ENCODE measurements at places on chromosomes 12 and 14.
A peak's percentile ranks its signal among the peaks of the same experiment; 100 is the strongest.

- DNase-seq, result peak; percentile 12
Observed at GRCh38 chr14:51479584-51480325, 172.0 kb upstream of the FRMD6 start.

- DNase-seq, result no peak
Observed at GRCh38 chr12:32612658-32613614, 66.2 kb upstream of the DNM1L start.

- DNase-seq, result no peak
Observed at GRCh38 chr14:50355692-50356091, 41.0 kb downstream of the CDKL1 start.

DNA sequence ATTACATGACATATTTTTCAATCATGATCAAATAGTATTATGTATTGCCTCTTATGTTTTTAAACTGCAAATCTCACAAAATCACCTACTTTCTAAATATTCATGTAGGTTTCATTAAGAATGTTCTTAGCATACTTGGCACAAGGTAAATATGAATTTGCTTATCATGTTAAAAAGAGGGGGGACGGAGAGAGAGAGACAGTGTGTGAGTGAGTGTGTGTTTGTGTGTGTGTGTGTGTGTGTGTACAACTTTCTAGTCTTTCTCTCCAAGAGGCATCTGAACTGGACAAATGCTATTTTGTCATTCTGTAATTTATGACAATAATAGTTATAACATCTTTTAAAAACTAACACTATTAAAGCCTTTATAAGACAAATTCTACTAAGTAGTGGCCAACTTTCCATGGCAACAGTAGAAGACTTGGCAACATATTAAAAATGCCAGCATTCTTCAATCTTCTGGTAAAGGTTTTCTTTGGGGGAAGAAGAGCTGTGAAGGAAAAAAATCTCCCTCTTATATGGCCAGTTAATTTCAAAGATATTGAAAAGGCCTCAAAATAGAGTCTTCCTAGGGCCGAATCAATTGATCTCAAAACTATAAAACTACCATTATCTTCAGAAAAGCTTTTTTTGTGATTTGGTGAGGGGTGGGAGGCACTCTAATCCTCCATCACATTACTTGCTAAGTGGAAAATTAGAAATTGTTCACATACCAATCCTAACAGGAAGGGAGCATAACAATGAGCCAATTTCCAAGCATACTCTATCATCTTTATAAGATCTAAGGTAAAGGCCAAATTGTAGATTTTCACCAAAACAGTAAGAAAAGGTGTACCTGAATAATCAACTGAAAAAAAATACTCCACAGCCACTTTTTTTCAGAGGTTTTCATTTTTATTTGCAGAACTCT, 28.2 kb downstream of the CDK17 start:
- DNase-seq, result peak; percentile 35

- DNase-seq, result no peak
Observed at GRCh38 chr12:77630344-77630743, 200.3 kb upstream of the NAV3 start.

DNA sequence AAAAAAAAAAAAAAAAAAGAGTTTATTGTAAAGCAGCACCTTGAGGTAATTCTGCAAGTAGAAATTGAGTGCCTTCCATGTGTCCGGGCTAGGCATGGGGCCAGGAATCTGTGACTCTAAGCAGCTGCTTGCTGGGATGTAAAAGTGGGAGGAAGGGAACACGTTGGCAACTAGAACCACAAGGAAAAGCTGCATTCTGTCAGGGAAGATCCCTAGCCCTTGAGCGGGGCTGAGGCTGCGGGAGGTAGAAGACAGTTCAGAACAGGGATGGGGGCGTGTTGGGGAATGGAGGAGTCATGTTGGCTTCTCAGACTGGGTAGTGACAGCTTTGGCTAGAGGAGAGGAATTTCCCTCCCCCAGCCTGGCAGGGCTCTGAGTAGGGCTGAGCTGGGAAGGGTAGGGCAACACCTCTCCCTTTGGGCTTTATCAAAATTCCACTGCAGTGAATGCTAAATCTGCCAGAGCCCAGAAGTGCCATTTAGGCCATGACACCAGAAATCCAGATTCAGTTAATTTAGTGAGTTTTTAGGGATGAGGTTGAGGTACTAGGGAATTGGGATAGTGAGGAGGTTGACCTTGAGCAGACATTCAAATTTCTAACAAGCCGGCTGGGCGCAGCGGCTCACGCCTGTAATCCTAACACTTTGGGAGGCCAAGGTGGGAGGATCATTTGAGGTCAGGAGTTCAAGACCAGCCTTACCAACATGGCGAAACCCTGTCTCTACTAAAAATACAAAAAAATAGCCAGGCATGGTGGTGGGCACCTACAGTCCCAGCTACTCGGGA, 3.4 kb upstream of the TRAFD1 start:
- DNase-seq, result peak; percentile 21

DNA sequence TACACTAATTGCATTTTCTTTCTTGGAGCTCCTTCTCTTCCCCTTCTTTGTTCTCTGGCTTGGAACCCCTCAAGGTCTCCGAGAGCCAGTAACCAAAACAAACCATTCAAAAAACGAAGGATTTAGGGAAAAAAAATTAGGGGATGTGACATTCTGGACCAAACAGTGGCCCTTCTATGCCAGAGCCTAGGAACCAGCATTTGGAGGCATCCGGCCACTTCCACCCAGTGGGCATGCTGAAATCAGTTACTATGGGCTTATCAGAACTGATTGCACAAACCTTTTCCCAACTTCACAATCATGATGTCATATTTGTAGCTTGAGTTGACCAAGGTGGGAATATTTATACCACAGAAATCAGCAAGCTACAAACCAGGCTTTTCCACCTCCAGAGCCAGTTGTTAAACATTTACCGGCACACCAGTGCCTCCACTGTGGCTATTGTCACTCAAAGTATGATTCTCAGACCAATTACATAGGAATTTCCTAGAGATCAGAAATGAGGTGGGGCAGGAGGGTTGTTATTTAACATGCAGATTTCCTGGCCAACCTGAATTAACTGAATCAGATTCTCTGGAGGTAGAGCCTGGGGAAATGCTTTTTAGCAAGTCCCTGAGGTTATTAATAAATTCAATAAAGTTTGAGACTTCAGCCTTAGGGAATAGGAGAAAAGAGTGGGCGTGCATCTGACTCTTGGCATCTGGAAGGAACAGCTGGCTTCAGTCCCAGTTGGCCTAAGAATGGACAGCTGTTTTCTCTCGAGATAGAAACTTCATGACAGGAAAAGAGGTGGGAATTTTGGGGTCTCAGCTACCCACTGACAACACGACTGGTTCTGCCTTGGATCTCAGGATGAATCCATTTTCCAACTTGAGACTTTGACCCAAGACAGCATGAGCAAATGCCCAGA, 273.9 kb downstream of the ZFP36L1 start:
- DNase-seq, result peak; percentile 18

DNA sequence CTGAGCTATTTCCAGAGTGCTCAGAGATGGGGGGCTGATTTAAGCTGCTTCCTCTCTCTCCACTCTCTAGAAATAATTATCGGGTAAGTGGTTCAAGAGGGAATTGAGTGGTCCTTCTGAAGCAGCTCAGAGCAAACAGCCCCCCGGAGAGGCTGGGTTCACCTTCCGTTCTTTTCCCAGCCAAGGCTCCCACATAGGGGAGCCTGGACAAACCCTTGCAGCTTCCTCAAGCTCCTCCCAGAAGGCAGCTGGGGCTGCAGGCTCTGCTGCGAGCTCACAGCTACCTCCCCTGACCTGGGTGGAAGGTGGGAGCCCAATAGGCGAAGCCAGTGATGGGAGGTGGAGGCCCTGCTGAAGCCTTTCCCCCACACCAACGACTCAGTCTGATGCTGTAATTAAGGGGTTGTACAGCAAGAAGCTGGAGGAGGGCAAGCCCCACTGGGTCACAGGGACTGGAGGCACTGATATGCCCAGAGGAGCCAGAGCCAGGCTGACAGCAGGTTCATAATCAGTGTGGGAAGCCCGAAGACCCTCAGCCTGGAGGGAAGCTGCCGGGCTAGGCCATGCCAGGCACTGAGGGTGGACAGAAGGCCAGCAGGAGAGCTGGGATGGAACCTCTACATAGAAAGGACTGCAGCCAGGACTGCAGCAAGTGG, 52.4 kb downstream of the ARL6IP4 start:
- DNase-seq, result no peak

DNA sequence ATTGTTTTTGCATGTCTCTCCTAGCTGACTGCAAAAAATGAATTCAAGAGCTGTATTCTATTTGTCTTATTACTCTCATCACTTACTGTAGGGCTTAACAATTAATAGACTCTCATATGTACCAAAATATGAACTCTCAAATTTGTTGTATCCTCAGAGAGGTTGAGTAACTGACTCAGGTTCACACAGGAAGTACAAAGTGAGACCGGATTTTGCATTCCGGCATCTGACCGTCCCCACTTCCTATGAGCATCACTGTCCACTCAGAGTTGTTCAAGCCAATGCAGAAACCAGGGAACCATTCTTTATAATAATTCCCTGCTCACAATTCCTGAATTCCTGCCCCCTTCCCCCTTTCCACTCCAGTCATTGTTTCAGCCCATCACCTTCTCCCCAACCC, 113.3 kb upstream of the AMIGO2 start:
- no peak for DNase-seq

GRCh38 chr12:132462788-132463187, 27.2 kb upstream of the FBRSL1 start:
- DNase-seq, result no peak

GRCh38 chr14:90266441-90267154, 10.2 kb downstream of the PSMC1 start:
- DNase-seq, result no peak

DNA sequence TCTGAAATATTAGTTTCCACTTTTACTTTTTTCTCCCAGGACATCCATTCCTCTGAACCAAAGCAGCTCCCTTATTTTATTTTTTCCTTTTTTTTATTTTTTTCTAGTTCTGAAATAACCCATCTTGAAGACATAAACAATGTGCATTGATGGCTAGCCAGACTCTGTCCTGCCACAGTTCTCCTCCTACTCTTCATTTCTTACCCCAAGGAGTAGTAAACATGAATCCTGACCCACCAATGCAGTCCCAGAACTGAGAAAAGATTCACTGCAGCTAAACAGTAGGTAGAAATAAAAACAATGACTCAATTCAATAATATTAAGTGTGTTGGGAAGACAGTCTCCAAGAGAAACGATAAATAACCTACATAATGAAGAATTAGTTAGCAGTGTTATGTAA, 65.7 kb upstream of the NOVA1 start:
- no peak for DNase-seq

- no peak for DNase-seq
Observed at GRCh38 chr14:79542121-79542520, 669.2 kb downstream of the DIO2 start.

DNA sequence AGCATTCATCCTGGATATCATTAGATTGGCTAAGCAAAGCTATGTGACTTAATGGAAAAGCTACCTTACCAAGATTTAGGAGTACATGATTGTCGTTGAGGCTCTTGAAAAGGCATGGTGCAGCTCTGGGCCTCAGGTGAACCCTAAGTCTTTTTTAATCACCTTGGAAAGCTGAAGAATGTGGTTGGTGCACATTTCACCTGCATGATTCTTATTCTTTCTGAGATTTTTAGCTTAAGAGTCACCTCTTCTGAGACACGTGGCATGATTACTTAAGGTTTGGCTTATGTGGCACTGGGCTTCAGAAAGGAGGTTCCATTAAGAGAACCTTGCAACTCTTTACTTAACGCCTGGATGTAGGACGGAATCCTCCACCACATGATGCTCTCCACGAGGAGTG, 498.5 kb downstream of the TMEM117 start:
- DNase-seq, result no peak

GRCh38 chr14:44508834-44509233, 1.8 kb upstream of the FSCB start:
- no peak for DNase-seq

- DNase-seq, result no peak
Observed at GRCh38 chr14:68663385-68664076, 129.3 kb downstream of the ZFP36L1 start.

- no peak for DNase-seq
Observed at GRCh38 chr12:45959025-45959424, 31.3 kb downstream of the SCAF11 start.

- no peak for DNase-seq
Observed at GRCh38 chr12:20507056-20507455, 138.7 kb downstream of the PDE3A start.

- DNase-seq, result no peak
Observed at GRCh38 chr12:15541996-15542631, 219.8 kb downstream of the PTPRO start.
